ENCODE measurements at places on chromosomes 6 and 20.

GRCh38 chr6:88376768-88377387 lies 210.7 kb upstream of the CNR1 start:
- DNase-seq, result no peak

- DNase-seq, result no peak
Measured at GRCh38 chr20:10137533-10137932, 81.1 kb upstream of the SNAP25 start.

- no peak for DNase-seq
Measured at GRCh38 chr6:125571207-125571755, 178.2 kb upstream of the HEY2 start.

- DNase-seq, result no peak
Measured at GRCh38 chr6:46756469-46757213, 9.9 kb downstream of the ANKRD66 start.

DNA sequence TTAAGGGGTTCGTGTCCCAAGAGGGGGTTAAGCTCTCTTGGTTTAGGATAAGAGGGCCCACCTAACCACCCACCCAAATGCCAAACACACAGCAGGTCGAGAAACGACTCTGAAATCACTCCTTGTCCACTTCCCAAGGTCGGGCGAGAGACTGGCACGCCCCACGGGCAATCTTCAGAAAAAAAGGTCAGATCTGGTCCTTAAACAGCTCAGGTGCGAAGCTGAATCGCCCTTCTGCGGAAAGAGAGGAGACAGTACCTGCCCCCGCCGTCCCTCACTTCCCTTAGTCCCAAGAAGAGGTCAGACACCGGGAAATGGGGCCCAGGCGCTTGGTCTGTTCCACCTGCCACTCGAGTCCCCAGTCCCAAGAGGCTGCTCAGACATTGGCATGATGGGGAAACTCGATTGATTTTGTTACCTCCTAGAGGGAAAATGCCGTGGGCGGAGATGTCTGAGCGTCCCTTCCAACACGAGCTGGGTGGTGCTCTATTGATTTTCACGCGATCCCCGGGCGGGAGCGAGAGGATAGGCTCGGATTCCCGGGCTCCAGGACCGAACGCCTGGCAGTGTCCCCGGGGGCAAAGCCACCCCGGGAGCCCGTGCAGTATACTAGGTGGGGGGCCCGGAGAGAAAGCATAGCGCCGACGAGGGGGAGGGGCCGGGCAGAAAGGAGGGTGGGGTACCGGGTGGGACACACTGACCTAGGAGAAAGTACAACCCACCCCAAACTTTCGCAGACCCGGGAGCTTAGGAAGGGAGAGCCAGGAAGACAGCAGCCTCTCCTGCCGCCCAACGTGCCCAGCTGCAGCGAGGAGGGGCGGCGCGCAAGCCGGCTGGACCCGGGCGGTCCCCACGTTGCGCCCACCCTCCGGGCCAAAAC lies 1.1 kb upstream of the SAMD5 start:
- peak; percentile 6 for DNase-seq
